CD4-positive, alpha-beta T cell treated with Interleukin-15 for 4 hours (primary cell): ENCODE measurements at places on chromosomes 3 and 15.

GRCh38 chr15:42226648-42227047, 18.5 kb upstream of the VPS39 start:
- DNase-seq, result no peak

DNA sequence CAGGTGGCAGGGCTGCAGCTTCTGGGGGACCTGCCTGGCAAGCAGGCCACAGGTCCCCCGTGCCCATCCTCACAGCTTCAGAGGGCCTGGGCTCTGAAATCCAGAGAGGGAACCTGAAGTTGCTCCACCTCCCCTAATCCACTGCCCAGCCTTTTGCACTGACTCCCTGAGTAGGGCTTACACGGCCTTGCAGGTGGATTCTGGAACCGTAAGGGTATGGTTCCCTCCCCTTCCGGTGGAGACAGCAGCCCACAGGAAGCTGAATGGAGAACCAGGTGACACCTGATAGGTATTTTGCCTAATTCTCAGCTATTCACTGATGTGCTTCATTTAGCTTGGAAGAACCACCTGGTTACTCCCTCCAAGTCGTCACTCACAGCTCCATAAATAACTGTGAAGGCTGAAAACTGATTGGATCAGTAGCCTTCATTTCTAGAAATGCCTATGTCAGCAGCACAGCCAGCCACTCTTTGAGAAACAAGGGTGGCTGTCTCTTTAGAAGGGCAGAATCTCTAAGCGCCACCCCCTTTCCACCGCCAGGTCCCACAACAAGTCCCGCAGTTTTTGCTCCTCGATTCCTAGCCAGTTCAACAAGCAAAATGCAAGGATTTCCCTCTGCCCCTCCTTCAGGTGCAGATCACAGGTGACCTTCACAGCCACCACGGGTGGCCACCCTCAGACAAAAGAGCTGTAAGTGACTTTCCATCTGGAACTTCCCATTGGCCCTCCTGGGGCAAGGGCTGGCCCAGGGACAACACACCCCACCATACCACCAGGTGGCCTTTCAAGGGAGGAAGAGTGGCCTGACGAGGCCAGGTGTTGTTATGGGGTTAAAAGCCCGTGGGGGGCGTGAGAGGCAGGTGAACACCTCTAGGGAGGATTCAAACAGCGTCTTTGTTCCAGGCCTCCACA, 112.9 kb downstream of the SEC22A start:
- no peak for DNase-seq

DNA sequence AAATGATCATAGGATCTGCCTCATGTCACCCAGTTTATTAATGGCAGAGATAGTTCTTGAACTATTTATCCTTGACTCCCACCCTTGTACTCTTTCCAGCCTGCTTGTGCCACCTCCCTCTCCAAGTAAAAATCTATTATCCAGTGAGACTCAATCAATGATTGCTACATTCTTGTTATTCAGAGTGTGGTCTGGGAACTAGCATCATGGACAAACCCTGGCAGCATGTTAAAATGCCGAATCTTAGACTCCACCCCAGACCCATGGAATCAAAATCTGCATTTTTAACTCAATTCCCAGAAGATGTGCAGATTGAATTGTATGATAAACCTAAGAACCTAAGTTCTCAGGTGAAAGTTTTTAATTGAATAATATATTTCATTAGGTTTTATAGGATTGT, 34.7 kb upstream of the PYDC2 start:
- no peak for DNase-seq

- DNase-seq, result no peak
Observed at GRCh38 chr3:95759614-95760301, 1054.6 kb upstream of the EPHA6 start.

DNA sequence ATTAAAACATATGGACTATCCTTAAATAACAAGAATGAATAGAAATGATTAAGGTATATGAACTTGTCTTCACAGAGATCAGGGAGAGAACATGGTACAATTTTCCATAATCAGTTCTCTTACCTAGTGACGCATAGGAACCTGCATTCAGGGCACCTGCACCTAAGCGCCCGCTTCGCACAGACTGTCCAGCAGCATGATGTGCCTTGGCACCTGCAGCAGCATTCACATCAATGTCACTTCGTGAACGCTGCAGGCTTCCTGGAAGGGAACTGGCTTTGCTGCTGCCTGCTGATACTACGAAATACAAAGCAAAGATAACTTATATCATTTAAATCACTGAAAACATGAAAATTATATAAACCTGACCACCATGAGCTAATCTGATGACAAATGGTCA, 115.2 kb downstream of the CLASP2 start:
- DNase-seq, result no peak

- DNase-seq, result no peak
Observed at GRCh38 chr3:117565777-117566176, 856.2 kb downstream of the TUSC7 start.

DNA sequence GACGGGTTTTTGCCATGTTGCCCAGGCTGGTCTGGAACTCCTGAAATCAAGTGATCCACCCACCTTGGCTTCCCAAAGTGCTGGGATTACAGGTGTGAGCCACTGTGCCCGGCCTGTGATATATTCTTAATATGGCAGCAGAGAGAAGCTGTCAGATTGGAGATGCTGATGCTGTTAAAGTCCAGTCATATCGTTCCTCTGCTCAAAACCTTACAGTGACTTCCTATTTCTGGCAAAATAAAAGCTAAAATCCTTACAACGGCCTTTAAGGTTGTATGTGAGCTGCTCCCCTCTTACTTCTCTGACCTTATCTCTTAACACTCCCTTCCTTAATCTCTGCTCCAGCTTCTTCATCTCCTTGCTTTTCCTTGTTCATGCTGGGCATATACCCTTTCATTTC, 26.6 kb upstream of the MGA start:
- DNase-seq, result no peak

DNA sequence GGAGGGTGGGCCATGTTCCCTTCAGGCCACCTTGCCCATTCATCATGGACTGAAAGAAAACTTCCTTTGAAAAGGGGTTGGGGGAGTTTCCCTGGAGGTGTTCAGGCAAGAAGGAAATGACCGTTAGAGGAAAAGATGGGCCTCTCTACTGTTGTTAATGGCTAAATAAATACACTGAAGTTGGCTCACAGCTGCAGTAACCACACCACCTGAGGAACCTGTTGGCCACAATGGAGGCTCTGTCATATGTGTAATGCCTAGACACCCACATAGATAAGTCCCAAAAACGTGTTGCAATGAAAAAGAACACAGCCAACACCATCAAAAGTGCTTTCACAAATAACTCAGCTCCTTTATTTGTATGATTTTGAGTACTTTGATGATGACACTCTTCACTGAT, 38.2 kb upstream of the FAM3D start:
- no peak for DNase-seq

DNA sequence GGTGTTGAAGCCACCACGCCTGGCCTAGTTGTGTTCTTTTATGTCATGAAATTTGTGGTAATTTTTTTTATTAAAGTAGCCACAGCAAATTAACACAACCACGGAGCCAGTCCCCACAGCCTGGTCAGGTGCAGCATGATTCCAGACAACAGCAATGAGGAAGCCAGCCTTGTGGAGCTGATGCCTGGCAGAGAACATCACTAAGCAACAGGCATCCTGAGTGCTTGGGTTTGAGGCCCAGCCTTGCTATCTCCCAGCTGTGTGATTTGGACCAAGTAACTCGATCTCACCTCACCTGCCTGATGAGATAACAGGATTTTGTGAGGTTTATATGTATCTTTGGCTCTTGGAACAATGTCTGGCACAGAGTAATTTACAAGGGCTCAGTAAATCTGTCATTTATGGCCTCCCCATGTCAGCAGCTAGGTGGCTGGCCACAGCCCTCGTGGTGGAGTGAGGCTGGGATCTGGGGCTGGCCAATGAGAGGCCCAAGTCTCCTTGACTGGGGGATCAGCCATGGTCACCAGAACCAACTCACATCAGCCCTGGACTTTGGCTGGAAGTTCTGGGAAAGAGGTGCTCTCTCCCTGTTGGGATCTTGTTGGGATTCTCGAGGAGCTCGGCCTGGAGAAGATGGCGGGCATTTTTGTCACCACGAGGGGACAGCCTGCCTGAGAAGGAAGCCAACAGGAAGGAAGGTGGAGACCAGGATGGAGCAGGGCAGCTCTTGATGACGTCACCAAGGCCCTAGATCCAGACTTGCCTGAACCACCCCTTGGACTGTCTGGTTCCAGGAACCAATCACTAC, 22.8 kb upstream of the FLNB start:
- no peak for DNase-seq

GRCh38 chr3:70980646-70981170, 602.8 kb downstream of the FOXP1 start:
- DNase-seq, result no peak

GRCh38 chr15:101808201-101808600, 3.8 kb upstream of the OR4F15 start:
- DNase-seq, result no peak

GRCh38 chr15:40064231-40064894, 25.4 kb upstream of the SRP14 start:
- DNase-seq, result no peak

DNA sequence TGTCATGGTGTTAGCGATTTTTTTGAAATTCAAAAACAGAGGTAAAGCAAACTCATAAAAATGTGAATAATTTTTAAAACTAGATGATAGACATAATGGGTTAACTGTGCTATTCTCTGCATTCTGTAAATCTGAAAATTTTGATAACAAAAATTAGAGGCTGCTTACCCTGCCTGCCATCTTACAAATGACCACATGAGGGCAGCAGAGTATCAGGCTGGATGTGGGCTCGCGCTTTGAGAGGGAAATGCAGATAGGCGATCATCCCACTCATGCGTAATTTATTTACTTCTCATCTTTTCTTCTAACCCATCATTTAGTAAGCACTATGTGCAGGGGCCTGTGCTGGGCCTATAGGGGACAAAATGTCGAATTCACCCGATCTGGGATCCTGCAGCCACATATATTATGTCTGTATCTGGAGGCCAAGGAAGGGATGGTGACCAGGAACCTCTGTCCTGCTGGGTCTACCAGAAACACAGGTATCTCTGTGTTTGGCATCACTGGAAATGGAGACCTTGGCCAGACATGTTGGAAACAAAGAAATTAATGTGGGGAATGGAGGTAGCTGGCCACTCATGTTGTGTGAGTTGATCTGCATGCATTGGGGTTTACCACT, 7.8 kb upstream of the RAD18 start:
- DNase-seq, result peak; percentile 79

- DNase-seq, result no peak
Observed at GRCh38 chr15:44654858-44655257, 8.6 kb downstream of the SPG11 start.

- DNase-seq, result no peak
Observed at GRCh38 chr3:112403103-112403502, 70.1 kb downstream of the CD200 start.

- no peak for DNase-seq
Observed at GRCh38 chr3:4562595-4562994, 69.4 kb downstream of the ITPR1 start.

GRCh38 chr3:47711596-47711995, 70.1 kb downstream of the SMARCC1 start:
- DNase-seq, result no peak

DNA sequence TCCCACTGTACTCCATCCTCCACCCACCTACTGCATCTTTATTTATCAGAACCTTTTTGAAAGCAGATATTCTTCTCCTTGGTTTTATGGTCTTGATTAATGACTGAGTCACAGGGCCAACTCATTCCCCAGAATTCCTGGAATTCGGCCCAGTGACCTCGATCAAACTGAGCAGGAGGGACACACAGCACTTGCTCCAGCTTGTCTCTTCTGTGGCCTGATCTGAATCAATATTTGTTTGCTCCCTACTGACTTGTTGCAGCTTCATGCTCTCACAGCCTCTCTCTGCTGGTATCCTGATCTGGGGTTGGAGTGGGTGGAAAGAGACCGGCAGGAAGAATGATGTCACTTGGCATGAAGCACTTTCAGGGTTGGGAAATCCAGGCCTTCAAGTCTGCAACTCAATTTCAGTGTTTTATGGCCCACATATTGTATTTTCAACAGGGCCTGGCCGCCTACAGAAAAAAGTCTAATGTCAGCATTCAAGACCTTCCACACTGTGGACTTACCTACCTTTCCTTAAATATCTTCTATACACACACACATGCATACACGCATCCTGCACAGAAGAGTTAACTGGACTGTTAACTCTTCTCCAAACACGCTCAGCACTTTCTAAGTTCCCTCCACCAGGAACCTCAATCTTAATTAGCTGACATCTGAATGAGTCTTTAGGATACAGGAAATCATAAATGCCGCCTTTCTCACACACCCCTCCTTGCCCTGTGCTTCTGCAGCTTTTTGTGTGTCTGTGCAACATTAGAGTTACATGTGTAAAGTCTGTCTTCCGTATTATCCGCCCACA, 4.6 kb downstream of the ANXA2 start:
- DNase-seq, result peak; percentile 6

- no peak for DNase-seq
Observed at GRCh38 chr15:29736744-29737020, 85.6 kb downstream of the TJP1 start.

GRCh38 chr3:2156244-2156847, 57.7 kb downstream of the CNTN4 start:
- DNase-seq, result no peak

GRCh38 chr3:99755831-99756230, 61.8 kb upstream of the CMSS1 start:
- DNase-seq, result no peak

- DNase-seq, result no peak
Observed at GRCh38 chr15:99092554-99093172, 12.2 kb upstream of the SYNM start.

GRCh38 chr15:43899928-43900327, 73.1 kb downstream of the WDR76 start:
- DNase-seq, result no peak

- DNase-seq, result peak; percentile 77
Observed at GRCh38 chr3:15647611-15648167, 46.1 kb downstream of the BTD start.

DNA sequence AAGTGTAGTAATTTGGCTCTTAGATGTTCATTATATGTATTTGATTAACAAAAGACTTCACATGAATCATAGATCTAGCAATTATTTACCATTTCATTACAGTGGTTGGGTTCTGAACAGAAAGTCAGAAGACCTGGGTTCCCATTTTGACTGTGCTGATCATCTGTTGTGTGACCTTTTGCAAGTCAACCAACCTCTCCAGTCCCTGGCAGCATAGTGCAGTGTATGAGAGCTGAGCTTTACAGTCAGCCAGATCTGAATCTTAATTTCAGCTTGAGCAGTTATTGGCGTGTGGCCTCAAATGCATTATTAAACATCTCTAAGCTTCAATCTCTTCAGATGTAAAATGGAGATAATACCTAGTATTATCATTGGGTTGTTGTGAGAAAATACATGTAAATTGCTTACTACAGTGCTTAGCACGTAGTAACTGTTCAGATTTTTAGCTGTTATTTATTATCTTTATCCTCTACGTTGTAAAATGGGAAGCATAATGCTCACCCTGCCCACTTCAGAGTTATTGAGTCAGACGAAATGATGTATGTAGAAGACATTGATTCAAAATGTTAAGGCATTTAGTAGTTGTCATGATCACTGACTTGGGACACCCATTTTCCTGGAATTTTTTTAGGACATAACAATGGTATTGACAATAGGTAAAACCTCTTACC, 104.0 kb downstream of the KLHL25 start:
- DNase-seq, result peak; percentile 72
